ENCODE measurements at places on chromosomes 6 and 20.

GRCh38 chr20:59817406-59817805 lies 116.0 kb downstream of the SYCP2 start:
- DNase-seq: no peak

DNA sequence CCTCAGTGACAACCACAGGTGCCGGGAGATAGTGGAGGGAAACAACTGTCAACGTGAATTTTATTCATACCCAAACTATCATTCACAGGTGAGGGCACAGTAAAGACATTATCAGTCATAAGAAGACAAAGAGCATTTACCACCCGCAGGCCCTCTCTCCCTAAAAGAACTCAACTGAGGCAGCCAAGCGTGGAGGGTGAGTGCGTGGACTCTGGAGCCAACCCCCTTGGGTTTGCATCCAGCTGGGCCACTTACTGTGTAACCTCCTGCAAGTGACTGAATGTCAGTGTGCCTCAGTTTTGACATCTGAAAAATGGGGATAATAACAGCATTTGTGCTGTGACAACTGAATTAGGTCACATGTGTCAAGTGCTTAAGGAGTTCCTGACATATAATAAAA lies 70.6 kb upstream of the KCNK16 start:
- no peak for DNase-seq

- DNase-seq: no peak
These were observed 1.1 kb upstream of the CDC5L start for GRCh38 chr6:44386364-44386928.

DNA sequence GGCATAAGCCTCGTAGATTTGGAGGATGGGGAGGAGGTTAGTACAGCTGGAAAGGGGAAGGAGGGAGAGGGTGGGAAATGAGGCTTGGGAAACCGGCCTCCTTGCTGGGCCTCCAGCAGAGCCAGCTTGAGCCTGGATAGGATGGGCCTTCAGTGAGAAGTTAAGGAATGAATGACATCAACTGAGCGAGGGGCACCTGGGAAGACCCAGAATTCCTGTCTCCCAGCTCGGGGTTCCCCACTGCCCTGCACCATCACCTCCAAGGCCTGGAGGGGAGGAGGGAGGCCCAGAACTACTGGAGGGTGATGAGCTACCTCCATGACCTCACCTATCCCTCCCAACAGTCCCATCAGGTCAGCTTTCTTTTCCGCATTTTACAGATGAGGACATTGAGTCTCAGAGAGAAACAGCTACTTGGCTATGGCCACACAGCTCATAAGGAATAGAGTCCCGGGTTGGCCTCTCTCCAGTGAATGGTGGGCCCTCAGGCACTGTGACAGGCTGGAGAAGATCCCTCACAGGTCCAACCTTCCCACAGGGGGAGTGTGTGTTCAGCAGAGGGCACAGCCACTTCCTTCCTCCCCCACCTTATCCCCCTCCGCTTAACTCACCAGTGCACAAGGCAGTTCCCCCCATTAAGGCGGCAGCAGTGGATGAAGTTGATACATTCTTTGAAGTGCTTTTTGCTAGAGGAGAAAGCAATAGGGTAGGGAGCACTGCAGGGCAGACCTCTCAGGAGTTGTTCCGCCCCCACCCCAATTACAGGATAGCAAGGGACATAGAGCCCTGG lies 6.8 kb downstream of the DUSP15 start:
- no peak for DNase-seq

- no peak for DNase-seq
These were observed 315.6 kb upstream of the QKI start for GRCh38 chr6:163098827-163099479.

- no peak for DNase-seq
These were observed 475.5 kb downstream of the KIF16B start for GRCh38 chr20:16097788-16098187.

- DNase-seq: no peak
These were observed 1027.9 kb upstream of the ADGRB3 start for GRCh38 chr6:67606906-67607828.

DNA sequence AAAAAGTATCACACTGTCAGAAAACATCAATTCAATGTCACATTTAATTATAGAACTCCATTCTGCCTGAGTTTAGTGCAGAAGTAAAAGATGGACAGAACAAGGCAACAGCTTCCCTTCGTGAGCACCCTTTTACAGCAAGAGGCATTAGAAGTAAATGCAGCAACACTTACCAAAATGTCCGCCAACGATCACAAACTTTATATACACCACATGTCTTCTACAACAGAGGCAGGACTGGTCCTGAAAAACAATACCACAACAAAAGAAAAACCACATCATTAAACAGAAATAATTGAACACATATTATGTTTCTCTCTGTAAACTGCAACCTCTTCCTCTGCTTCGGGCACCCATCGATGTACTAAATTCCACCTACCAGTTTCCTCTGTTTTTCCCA lies 92.9 kb downstream of the FYN start:
- DNase-seq: no peak

DNA sequence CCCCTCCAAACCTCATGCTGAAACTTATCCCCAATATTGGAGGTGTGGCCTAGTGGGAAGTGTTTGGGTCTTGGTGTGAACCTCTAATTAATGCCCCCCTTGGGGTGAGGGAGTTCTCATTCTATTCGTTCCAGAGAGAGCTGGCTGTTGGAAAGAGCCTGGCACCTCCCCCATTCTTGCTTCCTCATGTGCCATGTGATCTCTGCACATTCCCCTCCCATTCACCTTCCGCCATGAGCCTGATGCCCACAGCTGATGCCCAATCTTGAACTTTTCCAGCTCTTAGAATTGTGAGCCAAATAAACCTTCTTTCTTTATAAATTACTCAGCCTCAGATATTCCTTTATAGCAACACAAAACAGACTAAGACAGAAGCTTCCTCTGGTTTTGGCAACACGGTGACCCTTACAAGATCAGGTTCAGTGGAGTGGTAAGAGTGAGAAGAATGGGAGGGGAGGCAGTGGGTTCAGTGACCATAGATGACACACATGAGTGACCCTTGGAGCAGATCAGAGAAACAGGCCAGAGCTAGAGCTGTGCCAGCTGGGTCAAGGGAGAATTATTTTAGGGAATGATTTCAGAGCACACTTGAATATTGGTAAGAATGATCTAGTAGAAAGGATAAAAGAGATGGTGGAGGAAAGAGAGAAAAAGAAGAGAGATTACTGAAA lies 176.4 kb downstream of the LY86 start:
- DNase-seq: no peak

DNA sequence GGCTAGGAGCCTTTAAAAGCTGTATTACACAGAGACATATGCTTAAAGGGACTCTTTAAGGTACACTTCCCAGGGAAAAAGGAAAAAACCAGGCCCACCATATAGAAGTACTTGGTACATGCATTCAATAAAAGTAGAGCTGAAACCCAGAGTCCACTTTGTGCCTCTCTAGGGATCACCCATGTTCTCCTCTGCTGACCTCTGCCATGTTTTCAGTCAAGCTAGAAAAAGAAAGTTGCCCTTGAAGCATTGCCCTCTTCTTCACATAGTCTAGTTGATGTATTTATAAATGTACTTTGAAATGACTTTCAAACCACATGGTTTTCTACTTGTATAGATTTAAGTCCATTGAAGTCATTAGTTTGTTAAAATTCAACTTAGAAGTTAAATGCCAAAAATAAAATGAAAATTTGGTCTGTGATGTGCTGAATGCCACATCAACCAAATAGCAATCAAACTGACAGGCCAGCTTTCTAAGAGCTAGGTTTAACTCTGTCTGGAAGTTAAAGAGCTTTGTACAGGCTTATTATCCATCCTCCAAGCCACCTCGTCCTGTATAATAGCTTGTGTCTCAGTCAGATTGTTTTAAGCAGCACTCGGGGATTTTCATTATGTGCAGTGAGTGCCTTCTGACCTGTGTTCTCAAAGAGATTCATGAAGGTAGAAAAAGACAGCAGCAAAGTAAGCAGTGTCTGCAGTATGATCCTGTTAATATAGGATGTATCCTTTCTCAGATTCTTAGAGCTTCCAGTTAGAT lies 238.6 kb upstream of the PLN start:
- DNase-seq: no peak

- no peak for DNase-seq
These were observed 54.3 kb downstream of the TCP11 start for GRCh38 chr6:35086636-35087360.

DNA sequence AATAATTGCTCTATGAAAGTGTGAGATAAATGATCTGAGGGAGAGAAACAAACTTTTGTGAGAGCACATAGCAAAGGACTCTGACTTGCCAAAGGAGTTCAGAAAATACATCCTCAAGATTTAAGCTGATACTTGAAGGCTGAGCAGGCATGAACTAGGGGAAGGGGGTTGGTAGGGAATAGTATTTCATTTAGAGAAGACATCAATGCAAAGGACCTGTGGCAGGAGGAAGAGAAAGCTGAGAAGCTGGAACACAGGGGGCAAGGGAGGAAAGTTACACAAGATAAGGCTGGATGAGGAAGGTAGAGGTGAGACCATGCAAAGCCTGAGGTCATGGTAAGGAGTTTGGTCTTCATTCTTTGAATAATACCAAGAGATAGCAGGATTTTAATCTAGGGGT lies 50.6 kb downstream of the NCOA6 start:
- DNase-seq: no peak

- no peak for DNase-seq
These were observed 107.9 kb upstream of the PLEKHG1 start for GRCh38 chr6:150491811-150492172.

GRCh38 chr6:144339859-144340452 lies 54.8 kb downstream of the UTRN start:
- DNase-seq: no peak

DNA sequence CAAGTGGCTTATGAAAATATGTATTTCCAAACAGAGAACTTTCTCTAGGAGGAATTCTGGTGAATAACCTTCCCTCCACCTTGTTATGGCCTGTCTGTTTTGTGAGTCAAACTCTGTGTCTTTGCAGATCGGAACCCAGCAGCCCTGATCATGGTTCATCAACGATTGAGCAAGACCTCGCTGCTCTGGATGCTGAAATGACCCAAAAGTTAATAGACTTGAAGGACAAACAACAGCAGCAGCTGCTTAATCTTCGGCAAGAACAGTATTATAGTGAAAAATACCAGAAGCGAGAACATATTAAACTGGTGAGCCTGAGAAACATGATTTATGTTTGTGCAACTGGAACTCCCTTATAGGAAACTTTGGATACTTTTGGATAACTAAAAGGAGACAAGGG lies 294.5 kb upstream of the PLCB4 start:
- DNase-seq: no peak

DNA sequence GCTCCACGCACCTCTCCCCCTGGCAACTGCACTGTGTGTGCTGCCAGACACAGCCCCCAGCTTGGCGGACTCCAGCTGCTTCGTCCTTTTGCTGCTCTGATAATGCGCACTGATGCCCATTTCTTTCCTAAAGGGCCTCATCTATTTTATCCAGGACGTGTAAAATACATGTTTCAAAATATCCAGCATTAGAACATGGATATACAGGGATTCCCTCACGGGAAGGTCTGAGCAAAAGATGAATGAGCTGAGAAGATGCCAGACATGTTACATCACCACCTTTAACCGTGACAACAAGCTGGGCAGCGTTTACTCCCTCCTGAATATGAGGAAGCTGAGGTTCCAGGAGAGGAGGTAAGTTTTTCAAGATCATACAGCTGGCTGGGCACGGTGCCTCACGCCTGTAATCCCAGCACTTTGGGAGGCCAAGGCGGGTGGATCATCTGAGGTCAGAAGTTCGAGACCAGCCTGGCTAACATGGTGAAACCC lies 32.8 kb downstream of the TNXB start:
- DNase-seq: no peak

GRCh38 chr20:33062825-33063149 lies 9.1 kb downstream of the BPIFB3 start:
- no peak for DNase-seq

GRCh38 chr20:9200620-9201019 lies 131.7 kb downstream of the PLCB4 start:
- no peak for DNase-seq

DNA sequence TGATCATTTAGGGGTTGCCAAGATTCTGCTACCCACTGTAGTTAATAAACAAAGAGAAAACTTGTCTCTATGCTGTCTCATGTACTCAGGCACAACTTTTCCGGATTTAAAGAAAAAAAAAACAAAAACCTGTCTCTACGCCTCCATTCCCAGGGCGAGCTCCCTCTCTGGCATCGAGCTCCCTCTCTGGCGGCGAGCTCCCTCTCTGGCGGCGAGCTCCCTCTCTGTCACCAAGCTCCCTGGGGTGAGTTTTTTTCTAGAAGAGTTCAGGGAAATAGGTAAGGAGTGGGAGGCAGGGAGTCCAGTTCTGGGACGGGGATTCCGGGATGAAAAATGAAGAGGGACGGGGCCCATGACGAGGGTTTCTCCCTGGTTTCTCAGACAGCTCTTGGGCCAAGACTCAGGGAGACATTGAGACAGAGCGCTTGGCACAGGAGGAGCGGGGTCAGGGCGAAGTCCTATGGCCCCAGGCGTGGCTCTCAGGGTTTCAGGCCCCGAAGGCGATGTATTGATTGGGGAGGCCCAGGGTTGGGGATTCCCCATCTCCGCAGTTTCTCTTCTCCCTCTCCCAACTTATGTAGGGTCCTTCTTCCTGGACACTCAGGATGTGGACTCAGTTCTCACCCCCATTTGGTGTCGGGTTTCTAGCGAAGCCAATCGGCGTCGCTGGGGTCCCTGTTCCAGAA lies 16.5 kb upstream of the HLA-A start:
- no peak for DNase-seq

DNA sequence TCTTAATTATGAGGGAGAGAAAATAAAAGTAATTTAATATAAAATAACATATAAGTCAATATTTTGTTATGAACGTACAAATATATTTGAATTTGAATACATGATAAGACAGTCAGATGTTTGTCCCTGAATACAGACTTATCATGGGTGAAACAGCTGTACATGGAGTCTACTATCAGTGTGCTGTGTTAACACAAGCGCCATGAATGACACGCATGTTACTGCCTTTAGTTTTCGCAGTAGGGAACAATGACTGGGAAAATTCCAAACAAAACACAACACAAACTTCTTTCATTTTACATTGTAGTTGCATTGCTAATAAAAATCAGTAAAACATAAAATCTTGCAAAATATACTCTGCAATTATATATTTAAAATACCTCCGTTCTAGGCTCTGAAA lies 108.6 kb downstream of the FBXO5 start:
- no peak for DNase-seq

- DNase-seq: no peak
These were observed 26.8 kb upstream of the SLC9A8 start for GRCh38 chr20:49785852-49786175.

DNA sequence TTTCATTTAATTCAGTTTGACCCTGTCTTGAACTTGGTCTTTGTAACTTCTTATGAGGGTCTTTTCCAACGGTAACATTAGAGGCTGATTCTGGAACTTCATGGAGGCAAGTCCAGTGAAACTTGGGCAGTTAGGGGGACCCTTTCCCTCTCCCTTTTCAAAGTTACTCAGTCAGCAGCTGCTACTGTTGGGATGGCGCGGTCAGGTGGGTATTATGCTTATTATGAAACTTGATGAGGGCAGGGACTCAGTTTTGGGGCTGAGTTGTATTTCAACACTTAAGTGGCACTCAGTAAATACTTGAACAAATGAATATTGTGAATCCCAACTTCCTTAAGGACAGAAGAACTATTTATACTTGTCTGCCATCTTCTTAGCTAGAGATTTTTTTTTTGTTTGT lies 20.8 kb downstream of the TOP1 start:
- no peak for DNase-seq

Measured in left renal pelvis (tissue), 4 donors.